ENCODE measurements at places on chromosomes 12 and 14.

GRCh38 chr12:51906430-51907082 lies 748 bp upstream of the ACVRL1 start:
- DNase-seq = no peak

- no peak for DNase-seq
Measured at GRCh38 chr12:122834921-122835749, at the start of gene HIP1R. HIP1R (plus strand) TSS chr12:122835457; CDS start chr12:122835551, 94 bp downstream.

DNA sequence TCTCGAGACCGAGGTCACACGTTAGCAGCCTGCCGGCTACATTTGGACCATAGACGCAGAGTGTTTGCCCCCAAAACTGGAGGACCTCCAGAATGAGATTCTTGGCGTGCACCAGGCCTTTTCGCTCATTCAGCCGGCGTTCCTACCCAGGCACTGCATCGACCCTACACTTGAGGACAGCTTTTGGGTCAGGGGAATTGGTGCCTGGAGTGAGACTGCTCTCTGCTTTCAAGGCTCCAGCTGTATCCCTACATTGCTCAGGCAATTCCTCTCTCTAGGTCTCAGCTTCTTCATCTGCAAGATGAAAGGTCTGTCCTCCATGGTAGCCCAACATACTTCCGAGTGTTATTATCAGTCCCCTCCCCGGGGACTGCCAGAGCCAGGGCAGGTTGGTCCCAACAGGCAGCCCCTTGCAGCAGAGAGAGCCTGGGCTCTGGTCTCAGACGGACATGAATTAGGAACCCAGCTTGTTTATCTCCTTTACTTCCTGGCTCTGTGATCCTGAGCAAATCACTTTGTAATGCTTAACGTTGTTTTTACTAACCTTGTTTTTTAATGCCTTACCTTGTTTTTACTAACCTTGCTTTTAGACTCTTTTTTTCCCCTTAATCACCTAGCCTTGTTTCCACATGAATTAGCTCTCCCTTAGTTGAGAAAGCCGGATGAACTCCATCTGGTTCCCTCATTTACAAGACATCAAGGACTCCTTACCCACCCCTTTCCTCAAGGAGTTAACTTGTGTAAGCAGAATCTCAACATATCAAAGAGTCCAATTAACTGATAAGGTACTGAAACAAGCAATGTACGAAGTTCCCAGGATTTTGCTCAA lies 892 bp downstream of the TCHP start:
- no peak for DNase-seq

DNA sequence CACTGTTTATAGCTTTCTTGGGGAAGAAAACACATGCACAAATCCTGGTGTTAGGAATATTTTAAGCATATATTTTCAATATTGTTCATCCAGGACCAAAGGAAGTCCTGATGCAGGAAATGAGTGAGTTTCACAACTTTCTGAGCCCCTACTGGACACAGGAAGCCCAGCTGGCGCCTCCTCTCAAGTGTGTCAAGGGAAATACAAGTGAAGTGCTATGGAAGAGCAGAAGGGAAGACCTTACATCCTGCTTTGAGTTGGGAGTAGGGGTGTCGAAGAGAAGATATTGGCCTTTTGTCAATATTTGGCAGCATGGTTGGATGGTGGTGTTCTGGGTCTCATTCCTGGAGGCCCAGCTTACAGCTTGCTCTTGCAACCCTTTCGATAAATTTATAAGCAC lies 66.1 kb upstream of the ZDHHC17 start:
- DNase-seq = no peak

DNA sequence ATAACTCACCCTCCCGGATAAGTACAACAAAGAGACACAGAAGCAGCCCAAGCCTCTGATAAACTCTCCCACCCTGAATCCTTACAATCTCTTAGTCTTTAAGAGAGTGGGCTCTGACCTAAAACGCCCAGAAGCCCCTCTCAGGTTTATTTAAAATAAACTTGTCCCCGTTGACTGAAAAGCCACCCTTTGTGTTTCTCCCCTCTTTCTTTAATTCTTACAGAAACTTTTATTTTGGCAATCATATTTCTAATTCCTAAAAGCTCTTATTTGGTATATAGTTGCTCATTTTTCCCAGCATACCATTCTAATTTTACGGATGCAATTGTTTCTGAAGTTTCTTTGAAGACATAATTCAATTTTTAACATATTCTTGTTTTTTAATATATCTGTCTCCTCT lies 222.1 kb upstream of the PLXNC1 start:
- no peak for DNase-seq

DNA sequence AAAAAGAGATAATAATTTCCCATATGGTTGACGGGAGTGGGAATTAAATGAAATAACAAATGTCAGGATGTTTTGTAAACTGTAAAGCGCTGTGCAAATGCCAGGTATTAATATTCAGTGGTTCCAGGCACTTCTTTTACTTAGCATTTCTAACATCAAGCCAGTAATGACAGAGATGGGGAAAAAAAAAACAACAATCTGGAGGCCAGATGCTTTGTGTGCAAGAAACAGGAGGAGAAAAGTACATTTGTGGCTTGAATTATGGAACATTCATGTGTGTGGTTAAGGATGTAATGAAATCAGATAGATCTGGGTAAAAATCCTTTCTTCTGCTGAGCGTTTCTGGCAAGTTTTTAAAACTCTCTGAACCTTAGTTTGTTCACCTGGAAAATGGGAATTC lies 509.6 kb downstream of the FUT8 start:
- DNase-seq = no peak

DNA sequence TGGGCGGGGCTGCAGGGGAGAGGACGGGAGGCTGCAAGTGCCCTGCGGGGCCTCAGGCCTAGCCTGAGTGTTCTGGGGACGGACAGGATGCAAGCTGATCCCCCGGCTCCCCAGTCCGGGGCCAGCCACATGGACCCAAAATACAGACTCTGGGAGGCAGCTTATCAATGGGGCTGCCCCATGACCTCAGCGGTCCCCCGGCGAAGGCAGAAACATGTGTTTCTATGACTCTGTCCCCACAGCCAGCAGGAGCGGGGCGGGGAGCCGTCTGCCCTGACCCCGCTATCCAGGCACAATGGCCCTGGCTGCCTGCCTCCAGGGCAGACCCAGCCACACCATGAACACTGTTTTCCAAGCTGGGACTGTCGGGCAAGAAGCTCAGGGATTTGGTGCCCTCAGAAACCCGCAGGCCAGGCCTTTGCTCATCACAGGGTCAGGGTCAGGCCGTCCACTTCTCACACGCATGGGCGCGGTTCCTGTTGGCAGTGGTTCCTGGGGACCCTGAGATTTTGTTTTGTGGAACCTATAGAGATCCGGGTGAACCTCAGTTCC lies 75.0 kb downstream of the RFLNA start:
- no peak for DNase-seq

- no peak for DNase-seq
Measured at GRCh38 chr12:124162151-124163110, 132.5 kb upstream of the RFLNA start.

DNA sequence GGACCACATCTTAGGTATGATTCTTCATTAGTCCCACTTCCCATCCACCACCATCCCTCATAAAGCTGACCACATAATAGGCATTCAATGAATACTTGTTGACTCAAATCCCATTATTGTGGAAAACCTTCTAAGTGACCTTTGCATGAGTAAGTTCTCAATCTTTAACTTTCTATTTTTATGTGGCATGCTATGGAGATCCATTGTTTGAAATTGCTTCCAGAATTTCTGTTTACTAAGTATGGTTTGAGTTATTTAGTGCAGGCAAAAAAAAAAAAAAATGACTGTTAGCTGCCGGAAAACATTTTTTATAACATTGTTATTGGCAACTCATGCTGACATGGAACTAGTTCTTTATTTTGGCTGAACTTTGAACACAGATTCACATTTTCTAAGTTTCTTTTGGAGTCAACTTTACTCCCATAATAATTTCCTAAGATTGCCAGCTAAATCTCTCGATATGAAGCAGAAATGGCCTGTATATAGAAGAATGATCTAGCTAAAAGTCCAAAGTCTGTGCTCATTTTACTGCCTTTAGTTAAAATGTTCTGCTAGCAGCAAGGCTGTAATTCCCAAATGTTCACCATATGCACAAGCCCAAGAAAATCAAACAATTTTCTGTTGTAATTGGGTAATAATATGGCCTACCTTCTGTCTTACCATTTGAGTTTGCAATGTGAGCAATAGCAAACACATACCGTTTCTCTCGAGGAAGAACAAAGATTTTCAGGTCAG lies 77.9 kb downstream of the PTGER2 start:
- no peak for DNase-seq

DNA sequence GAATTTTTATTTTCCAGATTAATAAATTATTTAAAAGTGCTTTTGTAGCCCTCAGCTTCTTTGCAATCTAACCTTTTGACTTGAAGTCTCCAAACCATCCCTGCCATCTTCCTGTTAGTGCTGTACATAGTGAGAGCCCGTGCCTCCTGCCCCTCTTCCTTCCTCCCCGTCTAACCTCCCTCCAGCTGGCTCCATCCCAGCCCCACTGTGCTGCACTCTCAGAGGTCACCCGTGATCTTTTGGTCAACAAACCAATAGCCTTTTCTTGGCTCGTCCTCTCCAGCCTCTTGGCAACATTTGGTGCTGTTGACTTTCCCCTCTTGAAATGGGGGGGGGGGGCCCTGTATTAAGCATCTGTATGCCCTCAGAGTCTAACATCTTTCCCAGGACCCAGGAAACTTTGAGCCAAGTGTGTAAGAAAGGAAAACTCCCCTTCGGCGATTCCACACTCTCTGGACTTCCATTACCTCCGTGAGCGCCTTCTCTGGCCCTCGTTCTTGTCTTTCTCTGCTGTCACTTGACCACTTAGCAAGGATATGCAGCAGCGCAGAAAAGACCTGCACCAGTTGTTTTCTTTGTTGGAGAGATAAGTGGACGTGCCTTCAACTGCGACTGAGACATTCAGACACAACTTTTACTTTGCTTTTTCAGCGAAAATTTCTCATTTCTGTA lies 44.1 kb downstream of the FBXW8 start:
- no peak for DNase-seq

DNA sequence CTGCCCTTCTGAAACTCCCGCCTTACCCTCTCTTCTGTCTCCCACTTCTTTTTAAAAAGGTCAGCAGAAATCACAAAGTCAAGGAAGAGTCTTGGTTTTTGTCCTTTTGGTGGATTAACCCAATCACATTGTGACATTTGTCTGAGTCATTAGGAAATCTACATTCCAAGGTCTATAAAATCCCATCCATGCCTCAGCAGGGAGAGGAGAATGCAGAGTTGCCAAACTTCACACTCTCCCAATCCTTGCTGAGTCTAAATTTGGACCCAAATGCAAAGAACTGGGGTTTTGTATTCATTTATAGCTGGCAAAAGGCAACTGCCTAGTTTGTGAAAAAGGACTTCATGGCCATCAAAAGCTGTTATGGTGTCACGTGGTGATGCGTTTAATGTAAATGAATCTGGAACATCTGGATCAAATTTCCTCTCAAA lies 67.9 kb downstream of the TMEM30B start:
- no peak for DNase-seq

- DNase-seq = no peak
Measured at GRCh38 chr14:38762845-38763244, 340.2 kb downstream of the SEC23A start.

DNA sequence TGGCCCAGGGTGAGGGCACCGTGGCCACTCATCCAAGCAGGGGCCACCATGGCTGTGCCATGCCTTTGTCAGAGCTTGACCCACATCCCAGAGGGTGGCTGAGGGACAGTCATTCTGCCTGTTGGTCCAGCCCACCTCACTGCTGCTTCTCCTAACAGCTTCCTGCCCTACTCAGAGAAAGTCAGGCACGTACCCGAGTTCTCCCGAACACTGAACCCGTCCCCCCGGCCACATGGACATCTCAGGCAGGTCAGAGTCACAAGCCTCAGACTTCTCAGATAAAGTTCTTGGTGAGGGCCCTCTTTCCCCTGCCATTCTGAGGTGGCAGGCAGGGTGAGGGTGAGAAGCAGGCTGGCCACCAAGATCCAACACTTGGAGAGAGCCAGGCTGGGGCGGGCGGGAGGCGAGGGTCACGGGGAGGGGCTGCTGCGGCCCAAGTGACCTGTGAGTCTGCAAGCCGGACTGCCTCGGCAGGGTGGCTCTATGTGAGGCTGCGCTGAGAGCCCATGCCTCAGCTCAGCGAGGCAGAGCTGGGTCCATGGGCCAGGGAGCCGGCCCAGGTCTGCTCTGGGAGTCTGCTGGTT lies 317.8 kb downstream of the TMEM121 start:
- DNase-seq = no peak

DNA sequence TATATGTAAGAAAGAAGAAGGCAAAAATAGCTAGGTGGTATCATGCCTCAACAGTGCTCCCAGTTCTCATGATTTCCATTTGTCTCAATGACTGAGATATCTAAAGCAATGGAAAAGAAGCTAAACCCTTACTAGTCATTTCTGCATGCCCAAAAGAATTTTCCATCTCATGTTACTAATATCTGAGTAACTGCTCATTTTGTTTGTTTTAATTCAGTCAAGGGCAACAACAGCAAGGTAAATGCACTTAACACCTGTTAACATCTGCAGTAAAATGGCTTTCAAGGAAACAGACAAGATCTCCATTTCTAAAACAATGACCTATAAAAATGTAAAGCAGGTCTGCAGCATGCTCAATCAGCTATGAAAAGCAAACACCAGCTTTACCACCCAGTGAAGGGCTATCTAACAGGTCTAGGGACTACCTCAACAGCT lies 19.4 kb upstream of the SELPLG start:
- no peak for DNase-seq

- no peak for DNase-seq
Measured at GRCh38 chr12:54363047-54363446, 1.2 kb downstream of the GPR84 start.

GRCh38 chr14:101252443-101253214 lies 308.7 kb upstream of the DIO3 start:
- no peak for DNase-seq

- DNase-seq = no peak
Measured at GRCh38 chr14:99568567-99569560, 35.1 kb downstream of the CCDC85C start.

GRCh38 chr14:97056086-97056485 lies 258.9 kb downstream of the VRK1 start:
- DNase-seq = no peak

GRCh38 chr14:105102893-105103292 lies 37.7 kb upstream of the GPR132 start:
- DNase-seq = no peak

- DNase-seq = no peak
Measured at GRCh38 chr14:93049867-93050331, 65.8 kb downstream of the ITPK1 start.

- DNase-seq = no peak
Measured at GRCh38 chr12:96244826-96245225, 50.7 kb downstream of the ELK3 start.

- DNase-seq = no peak
Measured at GRCh38 chr12:74381958-74382357, 155.7 kb upstream of the ATXN7L3B start.

All from GM12864 (cell line).